ENCODE measurements at places on chromosomes 1 and 21.
A peak's percentile ranks its signal among the peaks of the same experiment; 100 is the strongest.

GRCh38 chr21:42537106-42537742 is 23.6 kb downstream of the SLC37A1 start:
- DNase-seq: no peak

DNA sequence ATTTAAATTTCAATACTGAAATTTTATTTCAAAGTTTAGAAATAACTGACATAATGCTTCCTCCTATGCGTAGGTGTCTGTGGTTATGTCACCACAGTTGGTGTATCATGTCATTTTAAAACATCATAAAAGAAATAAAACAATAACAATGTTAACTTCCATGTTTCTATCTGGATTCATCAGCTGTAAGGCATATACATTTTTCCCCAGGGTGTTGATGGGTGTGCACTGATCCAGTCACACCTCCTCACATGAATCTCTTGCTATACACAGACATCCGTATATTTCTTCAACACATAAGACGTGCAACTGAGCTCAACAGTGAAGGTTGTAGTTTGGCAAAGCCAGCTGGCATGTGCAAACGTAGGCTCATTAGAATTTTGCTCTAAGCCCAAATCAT is 6.2 kb downstream of the KCNA3 start:
- DNase-seq: no peak

GRCh38 chr1:245605480-245606156 is 450.8 kb downstream of the KIF26B start:
- DNase-seq: peak; percentile 95

- DNase-seq: no peak
These were observed 16.8 kb downstream of the E2F2 start for GRCh38 chr1:23514111-23514679.

DNA sequence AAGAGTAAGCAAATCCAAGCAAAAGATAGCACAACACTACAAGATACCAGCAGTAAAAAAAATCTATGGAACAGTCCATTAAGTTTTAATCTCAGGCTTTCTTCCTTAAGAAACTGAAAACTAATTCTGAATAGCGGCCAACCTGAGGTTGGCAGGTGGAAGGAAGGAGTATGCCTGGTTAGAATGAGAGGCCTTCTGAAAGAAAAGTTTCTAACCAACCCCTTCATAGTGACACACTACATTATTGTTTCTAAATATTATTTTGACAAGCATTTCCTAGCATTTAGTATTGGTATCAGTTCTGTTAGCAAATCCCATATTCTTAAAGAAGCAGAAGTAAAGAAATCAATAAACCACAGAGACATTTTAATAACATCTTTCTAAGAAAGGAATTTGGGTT is 205.7 kb upstream of the PTBP2 start:
- no peak for DNase-seq

DNA sequence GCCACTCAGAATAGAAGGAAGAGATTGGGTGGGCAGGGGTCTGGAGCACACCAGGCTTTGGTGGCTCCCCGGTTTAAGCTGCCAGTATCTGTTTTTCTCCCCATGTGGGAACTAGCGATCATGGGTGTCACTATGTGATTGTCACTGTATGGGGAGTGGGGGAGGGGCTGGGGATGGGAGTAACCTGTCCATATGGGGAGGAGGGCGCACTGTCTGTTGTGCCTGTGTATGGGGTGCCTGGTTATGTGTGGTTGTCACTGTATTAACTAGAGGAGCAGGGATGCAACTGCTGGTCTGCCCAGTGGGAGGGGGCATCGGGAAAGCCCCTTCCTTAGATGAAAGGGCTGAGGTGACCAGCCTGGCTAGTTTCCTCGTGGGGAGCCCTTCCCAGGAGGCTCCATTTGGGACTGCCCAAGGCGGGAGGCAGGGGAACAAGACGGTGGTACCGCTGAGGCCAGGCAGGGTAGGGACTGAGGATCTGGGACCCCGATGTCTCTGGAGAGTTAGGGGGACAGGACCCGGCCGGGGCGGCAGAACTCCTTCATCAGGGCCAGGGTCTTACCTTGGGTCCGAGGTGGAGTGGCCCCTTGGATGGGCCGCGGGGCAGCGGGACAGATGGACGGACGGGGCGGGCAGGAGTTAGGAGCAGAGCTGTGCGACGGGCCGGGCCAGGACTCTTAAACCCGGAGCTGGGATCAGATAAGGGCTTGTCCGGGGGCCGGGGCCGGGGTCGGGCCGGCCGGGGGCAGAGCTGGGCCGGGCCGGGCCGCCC is at the start of gene KCNJ10:
Gene KCNJ10, minus strand, starts transcription at position 701 of the 772 bp plus-strand sequence. CDS start 27,628 bp downstream, outside the sequence.
- DNase-seq: no peak

DNA sequence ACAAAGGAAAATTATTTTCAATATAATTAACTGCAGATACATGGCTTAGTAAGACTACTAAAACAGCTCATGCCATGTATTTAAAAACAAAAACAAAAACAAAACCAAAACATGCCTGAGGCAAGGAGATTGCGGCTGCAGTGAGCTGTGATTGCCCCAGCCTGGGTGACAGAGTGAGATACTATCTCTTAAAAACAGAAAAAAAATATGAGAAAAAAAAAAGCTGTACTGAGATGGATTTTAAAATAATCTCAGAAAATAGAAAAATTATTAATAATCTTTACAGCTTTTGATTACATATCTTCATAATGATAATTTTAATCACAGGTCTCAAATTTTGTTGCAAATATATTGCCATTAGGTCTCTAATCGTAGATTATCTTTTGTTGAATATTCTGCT is 24.0 kb upstream of the LIN9 start:
- no peak for DNase-seq

DNA sequence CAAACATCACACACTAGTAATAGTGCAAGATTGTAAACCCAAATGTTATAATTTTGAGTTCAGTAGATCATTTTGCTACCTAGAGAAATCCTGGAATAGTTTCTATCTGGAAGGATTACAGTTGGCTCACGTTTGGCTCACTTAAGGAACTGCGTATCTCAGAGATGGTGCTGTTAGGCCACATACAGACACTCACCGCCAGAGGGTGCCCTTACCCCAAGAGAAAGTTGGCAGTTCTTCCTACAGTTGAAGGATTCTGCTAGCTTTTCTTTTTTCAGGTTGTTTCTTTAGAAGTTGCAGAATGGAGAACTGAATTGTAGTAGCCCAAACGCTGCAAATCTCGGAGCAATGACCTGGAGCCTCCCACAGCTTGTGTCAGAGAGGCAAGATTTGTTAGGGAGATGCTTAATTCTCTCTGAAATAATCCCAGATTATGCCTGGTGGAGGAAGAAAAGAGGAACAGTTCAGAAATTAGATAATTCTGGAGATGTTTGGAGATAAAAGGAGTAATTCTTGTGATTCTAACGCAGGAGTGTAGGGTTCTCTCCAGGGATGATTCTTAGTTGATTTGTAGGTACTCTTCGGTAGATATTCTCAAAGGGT is 87.9 kb upstream of the PAPPA2 start:
- peak; percentile 65 for DNase-seq

- DNase-seq: peak; percentile 85
These were observed 177.7 kb upstream of the EDN2 start for GRCh38 chr1:41662061-41662764.

All from fibroblast of skin of abdomen (primary cell).